ENCODE measurements at places on chromosomes 7 and 10.

GRCh38 chr7:112262855-112263487 is 56.5 kb downstream of the ZNF277 start:
- DNase-seq = no peak

GRCh38 chr7:28983396-28984190 is 25.5 kb upstream of the TRIL start:
- no peak for DNase-seq

DNA sequence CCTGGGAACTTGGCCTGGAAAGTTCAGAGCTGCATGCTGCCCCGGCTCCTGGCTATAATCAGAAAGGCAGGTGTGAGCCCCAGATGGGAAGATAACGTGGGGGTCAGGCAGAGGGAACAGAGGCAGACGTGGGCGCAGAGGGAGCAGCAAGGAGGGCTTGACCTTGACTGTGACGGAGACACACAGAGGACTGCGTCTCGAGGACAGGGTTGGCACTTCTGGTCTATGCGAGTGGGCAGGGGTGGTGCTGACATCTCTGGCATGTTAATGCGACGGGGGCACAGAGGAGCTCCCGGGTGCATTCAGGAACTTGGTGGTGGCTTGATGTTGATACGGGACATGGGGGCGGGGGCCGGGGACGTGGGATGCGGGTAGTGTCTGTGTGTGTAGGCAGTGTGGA is 232.1 kb upstream of the GRB10 start:
- DNase-seq = no peak

DNA sequence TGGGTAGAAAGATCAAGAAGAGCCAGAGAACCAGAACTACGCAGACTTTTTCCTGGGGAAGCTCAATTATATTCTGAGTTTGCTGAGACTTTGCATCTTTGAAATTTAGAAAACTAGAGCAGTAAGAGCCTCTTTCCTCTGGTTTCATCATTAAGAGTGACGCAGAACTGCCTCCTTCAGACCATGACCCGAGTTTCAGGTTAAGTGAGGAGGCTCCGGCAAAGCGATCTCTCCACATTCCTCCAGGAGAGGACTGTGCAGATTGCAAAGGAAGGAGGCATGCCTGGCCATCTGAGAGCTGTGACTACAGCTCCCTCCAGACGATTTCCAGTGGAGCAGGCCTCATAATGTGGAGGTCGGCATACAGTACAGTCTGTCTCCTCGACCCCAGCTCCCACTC is 115.8 kb upstream of the LANCL2 start:
- no peak for DNase-seq

GRCh38 chr7:85054306-85054705 is 132.6 kb downstream of the SEMA3D start:
- no peak for DNase-seq

DNA sequence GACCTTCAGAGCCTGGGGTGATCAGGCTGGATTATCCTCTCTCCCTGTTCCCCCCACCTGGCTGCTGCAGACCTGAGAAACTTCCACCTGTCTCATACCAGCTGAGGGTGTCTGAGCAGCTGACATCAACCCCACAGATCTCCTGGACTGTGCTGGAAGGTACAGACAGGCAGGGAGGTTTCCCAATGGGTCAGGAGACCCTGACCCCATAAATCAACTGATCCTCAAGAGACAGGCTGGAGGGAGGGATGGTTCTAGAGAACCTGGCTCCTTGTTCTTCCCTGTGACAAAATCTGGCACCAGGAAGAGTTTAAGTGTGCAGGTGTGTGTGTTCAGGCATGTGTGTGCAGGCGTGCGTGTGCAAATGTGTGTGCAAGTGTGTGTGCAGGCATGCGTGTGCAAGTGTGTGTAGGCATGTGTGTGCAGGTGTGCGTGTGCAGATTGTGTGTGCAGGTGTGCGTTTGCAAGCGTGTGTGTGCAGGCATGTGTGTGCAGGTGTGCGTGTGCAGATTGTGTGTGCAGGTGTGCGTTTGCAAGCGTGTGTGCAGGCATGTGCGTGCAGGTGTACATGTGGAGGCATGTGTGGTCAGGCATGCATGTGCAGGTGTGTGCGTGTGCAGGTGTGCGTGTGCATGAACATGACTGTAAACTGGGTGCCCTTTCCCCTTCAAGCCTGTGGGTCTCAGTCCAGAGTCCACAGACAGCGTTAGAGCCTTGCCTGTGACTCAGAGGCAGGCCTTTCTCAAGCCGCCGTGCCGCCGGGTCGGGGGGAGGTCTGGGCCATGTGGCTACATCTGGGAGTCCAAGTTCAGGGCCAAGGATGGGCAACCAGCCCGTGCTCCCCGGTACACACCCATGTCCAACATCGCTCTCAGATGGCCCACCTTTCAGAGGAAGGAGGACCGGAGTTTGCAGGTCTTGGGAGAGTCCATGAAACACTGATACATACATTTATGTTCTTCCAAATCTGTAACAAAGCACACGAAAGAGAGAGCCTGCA is 50.1 kb upstream of the ELN start:
- no peak for DNase-seq

DNA sequence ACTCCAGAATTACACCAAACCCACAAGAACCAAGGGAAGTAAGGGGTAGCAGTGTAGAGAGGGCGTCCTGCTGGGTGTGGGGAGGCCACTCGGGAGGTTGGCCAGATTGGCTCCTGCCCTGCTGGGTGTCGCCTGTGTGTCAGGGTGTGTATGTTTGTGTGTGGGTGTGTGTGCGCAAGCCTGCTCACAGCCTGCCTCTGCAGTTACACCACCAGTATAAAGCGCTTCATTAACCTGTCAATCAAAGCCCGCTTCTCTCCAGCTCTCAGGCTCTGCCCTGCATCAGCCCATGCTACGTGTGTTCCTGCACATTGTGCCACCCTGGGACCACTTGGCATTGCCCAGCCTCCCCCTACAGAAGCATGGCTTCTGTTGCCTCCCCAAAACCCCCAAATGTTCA is 83.3 kb upstream of the PAX2 start:
- DNase-seq = no peak

GRCh38 chr10:89389254-89389653 is 3.2 kb upstream of the IFIT1 start:
- no peak for DNase-seq

DNA sequence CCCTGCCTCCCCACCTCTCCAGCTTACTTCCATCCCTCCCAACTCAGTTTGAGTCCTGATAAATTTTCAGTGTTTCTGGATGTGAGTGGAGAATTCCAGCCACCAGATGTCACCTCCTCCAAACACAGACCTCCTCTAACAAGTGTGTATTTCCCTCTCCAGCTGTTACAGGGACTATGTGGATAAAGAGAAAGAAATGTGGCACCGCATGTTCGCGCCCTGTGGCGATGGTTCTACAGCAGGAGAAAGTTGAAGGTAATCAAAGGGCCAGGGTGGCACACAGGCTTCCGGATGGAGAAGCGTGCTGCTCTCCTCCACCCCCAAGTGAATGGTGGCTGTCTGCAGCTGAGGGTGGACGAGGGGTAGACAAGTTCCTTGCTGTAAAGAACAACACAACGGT is 14.7 kb downstream of the FKBP6 start:
- DNase-seq = no peak

- no peak for DNase-seq
Measured at GRCh38 chr10:61779950-61780659, 117.4 kb downstream of the CABCOCO1 start.

GRCh38 chr7:27244488-27245123 is 2.0 kb downstream of the EVX1 start:
- no peak for DNase-seq

Data from stimulated activated CD8-positive, alpha-beta memory T cell treated with anti-CD3 and anti-CD28 coated beads, Interleukin-4, amount 100 ng/mL, for 24 hours (primary cell).